CD4-positive, alpha-beta T cell treated with Interleukin-6 at 100 ng/mL for 8 hours (primary cell): ENCODE measurements at places on chromosomes 2 and 18.
A peak's percentile ranks its signal among the peaks of the same experiment; 100 is the strongest.

GRCh38 chr2:14517731-14518130 lies 114.8 kb upstream of the LRATD1 start:
- DNase-seq = no peak

DNA sequence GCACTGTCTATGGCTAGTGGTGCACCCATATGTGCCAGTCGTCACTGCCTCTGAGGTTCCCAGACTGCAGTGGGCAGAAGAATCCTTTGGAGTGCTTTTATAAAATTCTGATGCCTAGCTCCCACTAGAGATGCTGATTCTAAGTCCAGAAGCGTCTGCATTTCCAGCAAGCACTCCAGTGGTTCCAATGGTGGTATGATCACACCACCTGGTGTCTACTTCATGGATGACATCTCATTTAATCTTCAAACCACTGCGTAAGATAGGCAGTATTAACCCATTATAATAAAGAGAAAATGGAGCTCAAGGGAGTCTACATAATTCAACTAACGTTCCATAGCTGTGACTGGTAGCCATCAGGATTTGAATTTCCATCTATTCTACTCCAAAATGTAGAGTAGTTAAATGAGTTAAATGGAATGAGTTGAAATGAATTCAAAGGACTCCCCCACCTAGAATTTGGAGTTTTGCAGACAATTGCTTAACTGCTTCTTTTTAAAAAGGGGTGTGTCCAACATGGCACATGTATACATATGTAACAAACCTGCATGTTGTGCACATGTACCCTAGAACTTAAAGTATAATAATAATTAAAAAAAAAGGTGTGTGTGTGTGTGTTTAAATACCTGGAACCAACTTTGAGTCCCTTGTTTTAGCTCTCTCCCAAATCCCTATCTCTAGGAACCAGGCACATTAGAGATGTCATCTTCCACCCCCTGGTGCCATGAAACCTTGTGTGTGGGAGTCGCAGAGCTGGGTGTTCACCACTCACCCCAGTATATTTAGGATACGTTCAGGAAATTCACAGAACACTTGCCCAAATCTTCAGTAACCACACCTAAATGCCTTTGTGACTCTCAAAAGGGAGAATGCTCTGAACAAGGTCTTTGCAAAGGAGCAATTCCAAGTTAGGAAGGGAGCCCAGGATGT lies 14.1 kb downstream of the LAMA3 start:
- peak; percentile 21 for DNase-seq

DNA sequence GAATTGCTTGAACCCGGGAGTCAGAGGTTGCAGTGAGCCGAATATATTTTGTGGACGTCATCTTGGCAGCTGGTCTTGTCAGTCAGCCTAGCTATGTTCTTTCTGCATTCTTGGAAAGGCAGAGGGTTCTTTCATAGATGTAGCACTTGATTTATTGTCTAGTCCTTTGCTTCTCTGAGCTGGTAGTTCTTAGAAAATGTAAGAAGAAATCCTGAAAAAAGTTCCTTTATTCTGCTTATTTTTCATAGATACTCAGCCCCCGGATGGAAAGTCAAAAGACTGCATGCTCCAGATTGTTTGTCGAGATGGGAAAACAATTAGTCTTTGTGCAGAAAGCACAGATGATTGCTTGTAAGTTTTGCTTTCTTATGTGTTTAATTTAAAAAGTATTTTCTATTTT lies 21.3 kb downstream of the PLEKHB2 start:
- DNase-seq = no peak

DNA sequence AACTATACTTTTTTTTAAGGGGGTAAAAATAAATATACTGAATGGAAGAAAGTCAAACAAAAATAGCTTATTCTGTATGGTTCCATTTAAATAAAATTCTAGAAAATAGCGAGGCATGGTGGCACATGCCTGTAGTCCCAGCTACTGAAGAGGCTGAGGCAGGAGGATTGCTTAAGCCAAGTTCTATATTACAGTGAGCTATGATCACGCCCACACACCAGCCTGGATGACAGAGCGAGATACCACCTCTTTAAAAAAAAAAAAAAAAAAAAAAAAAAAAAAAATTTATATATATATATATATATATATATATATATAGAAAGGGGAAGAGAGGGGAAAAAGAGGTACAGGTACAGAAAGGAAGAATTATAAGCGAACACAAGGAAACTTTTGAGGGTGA lies 77.7 kb downstream of the MEMO1 start:
- DNase-seq = no peak

- no peak for DNase-seq
Observed at GRCh38 chr2:109188898-109189297, 59.9 kb downstream of the SH3RF3 start.

- DNase-seq = no peak
Observed at GRCh38 chr2:28219758-28220368, 172.8 kb upstream of the FOSL2 start.

- DNase-seq = no peak
Observed at GRCh38 chr18:45847119-45847518, 21.6 kb downstream of the SIGLEC15 start.

DNA sequence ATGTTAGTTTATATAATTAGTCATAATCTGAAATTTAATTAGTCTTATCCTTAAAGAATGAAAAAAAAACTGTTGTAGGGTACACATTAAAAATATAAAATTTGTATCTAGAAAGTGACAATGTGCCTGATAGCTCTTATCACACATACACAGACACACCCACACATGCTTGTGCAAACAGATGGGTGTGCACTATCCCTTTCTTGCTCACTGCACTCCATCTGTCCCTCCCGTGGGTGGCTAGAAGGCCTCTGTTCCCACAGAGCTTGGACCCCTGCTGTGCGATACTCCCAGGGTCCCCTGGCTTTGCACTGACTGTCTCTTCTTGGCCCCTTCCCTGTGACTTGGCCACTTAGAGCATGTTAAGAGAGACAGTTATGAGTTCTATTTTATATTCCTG lies 123.9 kb upstream of the ACKR3 start:
- DNase-seq = no peak

DNA sequence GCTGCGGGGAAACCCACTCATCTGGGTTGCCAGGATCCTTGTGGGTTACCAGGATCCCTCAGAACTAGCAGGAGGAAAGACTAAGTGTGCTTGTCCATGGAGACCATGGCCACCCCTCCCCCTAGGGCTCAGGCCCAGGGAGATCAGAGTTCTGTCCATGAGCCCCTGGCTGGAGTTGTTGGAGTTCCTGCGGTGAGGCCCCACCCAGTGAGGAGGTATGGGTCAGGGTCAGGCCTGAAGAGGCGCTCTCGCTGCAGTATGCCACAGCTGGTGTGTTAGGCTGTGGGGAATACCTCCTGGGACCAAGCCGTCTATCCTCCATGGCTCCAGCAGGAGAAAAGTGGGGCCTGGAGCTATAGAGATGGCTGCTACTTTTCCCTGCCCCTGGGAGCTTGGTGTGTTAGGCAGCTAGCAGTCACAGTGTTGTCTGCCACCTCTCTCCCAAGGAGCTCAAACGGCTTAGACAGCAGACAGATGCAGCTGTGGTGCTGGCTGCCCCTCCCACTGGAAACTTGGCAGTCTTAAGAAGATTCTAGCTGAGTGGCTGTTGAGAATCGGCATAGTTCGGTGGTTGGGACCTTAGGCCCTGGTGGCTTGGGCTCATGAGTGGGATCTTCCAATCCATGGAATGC lies 240.3 kb upstream of the CELF4 start:
- DNase-seq = no peak

DNA sequence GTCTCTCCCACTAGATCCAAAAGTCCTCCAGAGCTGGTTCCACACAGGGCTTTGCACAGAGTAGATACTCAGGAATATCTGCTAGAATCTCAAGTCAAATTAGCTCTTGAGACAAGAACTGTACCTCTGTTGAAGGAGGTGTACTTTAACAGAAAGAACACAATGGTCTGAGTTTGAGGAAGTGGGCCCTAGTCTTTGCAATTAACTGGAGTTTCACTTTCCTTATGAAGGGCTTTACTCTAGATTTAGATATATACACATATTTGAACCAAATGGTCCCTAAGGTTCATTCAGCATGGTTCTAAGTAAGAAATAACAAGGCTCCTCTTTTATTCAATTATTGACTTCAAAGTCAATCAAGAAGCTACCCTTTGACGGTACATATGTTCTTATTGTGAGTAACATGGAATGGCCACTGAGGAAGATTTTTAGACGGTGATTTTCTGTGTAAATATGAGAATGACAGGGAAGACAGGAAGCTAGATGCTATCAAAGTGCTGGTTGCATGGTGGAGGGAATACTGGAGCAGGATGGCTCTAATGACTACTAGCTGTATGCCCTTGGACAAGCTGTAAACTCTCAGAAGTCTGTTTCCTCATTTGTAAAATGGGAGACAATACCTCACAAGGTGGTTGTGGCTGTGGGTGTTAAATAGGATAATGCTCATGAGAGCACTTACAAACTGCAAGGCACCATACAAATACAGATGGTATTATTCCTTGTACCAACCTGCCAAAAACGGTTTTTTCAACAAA lies 73.5 kb upstream of the SERTAD2 start:
- DNase-seq = peak; percentile 8

GRCh38 chr18:69387186-69387585 lies 13.5 kb upstream of the DOK6 start:
- no peak for DNase-seq

DNA sequence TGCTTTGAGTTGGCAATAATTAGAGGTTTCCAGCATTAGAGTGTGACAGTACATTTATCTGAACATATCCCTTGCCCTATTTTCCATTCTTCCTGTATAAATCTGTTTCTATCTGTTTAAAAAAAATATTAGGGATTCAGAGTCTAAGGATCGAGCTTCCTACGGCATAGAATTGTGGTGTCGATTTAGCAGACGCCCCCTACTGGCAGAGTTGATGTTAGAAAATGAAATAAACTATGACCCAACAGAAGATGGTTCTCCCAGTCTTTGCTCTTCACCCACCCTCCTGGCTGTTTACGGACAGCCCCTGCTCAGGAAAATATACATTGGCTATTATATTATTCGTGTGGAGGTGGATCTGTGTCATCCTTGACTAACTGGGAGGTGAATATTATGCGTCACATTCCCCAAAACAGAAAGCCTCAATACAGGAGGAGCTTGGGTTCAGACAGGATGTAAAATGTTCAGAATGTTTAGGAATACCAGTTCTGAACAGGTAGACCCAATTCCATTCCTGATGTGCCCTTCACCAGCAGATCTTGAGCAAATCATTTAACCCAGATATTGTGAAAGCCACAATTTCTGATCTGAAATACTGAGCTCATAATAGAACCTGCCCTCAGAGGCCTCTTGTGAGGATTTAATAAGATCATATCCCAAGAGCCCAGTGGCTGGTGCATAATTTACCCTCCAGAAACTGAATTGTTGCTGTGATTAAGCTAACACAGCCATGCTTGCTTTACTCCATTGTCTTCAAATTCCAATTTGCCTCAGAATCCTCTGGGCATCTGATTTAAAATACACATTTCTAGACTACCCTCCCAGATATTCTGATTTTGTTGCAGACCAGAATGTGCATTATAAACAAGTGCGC lies 10.8 kb upstream of the ERMN start:
- DNase-seq = peak; percentile 52

DNA sequence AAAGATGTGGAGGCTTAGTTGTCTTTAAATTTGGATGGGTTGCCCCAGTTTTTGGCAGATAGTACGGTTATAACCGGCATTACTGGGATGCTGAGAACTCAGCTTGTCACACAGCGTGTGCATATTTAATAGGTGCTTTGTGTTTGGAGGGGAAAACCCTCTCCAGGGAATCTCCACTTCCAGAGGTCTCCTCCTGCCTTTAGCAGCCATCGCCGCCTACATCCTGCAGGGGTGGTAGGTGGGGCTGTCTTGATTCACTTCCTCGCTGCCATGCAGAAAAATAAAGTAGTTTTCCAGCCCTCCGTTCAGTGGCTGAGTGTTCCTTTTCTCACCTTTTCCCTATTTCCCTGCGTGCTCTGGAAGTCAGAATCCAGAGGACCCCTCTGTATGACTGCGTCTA lies 76.4 kb downstream of the ITGB1BP1 start:
- no peak for DNase-seq

DNA sequence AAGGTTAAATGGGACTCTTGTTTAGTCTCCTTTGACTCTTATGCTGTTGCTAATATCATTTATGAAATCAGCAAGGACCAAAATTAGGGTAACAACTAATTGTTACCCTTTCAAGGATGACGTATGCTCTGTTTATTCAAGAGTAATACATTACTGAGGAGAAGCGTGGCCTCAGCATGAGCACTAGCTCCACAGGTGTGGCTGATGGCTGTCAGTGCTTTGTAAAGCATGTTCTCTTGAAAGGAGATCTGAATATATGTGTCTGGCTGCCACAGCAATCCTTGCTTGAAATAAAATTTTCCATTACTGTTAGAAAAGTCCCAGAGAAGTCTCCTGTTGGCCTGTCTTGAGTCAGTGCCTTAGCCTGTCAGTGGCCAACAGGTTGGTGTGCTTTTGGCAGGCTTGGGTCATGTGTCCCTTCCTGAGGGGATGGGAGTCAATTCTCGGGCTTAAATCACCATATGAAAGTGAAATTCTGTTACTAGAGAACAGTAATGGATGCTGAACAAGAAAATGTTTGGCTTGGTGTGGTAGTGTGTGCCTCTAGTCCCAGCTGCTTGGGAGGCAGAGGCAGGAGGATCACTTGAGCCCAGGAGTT lies 32.7 kb downstream of the ABI2 start:
- no peak for DNase-seq

GRCh38 chr2:67528320-67528719 lies 131.2 kb downstream of the ETAA1 start:
- DNase-seq = no peak

DNA sequence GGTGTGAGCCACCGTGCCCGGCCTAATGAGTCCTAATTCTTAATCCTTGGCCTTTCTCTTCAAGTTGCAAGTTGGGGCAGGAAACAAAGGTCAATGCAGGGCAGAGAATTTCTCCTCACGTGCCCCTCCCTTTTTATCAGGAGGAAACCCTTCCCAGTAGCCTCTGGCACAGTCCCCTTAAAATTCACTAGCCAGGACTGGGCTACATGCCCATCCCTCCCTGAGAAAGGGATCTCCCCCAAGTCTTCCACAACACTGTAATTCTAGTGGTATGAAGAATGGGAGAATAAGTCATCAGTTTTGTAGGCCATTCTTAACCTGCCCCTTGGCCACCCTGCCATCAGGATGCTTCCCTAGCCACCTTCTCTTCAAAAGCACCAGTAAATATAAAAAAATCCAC lies 42.2 kb downstream of the ARID5A start:
- no peak for DNase-seq

DNA sequence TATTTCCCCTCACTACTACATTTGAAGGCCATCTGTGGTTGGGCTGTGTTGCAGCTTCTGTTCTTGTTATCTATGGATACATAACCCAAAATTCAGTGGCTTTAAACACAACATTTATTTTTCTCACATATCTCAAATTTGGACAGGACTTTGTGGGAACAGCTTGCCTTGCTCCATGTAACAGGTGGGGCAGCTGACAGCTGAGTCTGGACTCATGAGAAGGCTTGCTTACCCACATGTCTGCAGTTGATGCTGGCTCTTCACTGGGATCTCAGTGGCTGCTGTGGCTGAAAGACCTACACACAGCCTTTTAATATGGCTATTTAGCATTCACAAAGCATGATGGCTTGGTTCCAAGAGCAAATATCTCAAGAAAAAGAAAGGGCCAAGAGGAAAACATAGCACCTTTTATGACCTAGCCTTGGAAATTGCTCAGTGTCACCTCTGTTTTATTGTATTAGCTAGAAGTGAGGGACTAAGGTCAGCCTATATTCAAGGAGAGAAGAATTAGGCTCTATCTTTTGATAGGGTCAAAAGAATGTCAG lies 296.8 kb upstream of the ZNF521 start:
- DNase-seq = no peak
